Stimulated activated CD4-positive, alpha-beta T cell treated with anti-CD3 and anti-CD28 coated beads, Interleukin-4, amount 100 ng/mL, for 1 hour (primary cell): ENCODE measurements at places on chromosomes 3 and 15.

GRCh38 chr3:38658841-38659240, 9.4 kb upstream of the SCN5A start:
- no peak for DNase-seq

DNA sequence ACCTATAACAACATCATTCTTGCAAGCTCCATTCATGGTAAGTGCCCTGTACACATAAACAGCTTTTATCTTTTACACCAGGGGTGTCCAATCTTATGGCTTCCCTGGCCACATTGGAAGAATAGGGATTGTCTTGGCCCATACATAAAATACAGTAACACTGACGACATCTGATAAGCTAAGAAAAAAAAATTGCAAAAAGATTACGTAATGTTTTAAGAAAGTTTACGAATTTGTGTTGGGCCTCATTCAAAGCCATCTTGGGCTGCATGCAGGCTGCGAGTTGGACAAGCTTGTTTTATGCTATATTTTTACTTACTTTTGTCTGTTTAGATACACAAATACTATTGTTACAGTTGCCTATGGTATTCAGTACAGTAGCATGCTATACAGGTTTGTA, 31.6 kb downstream of the ZNF654 start:
- DNase-seq, result no peak

GRCh38 chr3:159620281-159620680, 368.4 kb upstream of the IL12A start:
- DNase-seq, result no peak

GRCh38 chr3:66493458-66494099, 7.2 kb downstream of the LRIG1 start:
- DNase-seq, result no peak

DNA sequence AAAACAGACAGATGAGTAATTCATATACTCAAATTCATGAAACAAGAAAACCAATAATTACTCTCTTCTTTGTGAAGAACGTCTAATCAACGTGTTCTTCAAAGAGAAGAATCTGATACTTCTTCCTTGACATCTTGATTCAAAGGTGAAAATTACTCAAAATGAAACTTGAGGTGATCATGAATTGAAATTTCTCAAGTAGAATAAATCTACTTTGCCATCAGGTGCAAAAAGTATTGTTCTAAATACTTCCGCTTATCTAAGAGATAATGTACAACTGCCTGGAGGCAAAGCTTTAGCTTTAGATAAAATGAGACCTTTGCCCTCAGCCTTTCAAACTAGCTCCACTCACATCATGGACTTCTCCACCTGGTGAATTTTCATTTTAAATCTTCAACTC, 13.9 kb upstream of the XXYLT1 start:
- DNase-seq, result no peak

DNA sequence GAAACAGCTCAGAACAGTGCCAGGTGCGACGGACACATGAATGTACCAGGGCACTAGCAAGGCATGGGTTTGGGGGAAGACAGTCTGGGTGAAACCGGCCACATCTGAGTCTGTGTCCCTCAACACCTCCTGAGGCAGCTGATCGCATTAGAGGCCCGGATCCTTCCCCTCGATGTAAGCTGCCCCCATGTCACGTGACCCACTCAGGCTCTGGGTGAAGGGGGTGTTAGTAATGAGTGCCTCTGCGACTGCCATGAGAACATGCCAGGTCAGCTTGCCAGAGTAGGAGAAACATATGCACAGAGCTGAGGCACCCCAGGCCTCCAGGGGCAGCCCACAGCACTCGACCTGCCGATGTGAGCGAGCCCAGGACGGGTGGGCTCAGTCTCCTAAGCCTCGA, 29.7 kb downstream of the PRR23E start:
- DNase-seq, result no peak

GRCh38 chr3:58613236-58614132, 36.3 kb upstream of the FAM107A start:
- DNase-seq, result no peak

DNA sequence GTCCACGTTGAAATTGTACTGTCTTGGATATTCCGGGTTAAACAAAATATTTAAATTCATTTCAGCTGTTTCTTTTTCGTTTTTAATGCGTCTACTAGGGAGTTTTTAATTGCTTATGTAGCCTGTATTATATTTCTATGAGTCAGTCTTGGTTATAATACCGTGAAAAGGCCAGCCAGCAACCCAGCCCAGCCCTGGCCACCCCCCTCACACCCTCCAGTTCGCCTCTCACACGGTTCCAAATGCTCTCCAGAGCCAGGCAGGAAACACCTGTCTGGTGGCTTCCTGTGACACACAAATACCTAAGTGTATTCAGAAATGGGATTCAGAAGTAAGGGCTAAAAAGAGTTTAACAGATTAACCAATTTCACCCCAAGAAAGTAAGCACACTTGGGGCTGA, 4.4 kb downstream of the SH3BP5 start:
- peak; percentile 28 for DNase-seq

GRCh38 chr15:70202756-70203155, 105.0 kb upstream of the TLE3 start:
- DNase-seq, result no peak

DNA sequence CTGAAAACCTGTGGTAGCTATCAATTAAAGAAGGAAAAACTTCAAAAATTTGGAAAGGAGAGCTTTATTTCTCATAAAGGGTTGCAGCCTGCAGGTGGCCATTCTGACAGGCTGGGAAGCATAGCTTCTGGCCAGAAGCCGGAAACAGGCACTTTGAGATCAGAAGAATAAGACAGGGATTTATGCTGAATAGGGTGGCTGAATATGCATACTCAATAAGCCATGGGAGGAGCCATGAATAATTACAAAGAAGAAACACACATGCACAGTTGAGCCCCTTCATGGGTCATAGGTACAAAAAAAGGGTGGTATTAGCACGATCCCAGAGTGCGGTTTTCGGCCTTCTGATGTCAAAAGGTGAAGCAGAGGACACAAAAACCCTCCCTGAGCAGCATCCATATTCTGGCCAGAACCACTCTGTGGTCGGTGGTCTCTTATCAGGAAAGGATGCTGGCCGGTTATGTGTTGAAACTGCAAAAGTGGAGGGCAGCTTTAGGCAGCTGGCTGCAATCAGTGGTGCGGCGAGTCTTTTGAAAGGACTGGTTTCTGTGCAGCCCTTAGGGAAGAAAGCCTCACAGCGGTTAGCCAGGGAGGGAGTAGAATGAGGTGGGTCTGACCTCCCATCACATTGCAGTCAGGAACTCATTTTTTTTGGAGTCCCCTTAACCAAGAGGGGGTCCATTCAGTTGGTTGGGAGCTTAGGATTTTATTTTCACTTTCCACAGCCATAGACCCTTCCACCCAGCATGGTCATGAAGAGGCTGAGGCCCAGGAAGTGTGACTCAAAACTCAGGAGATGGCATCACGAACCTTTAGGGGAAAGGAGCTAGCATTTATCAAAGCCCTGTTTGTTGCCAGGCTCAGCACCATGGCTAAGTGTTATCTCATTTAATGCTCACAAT, 34.7 kb upstream of the CCDC174 start:
- no peak for DNase-seq

GRCh38 chr3:196519718-196520082, 4.6 kb upstream of the SMCO1 start:
- DNase-seq, result peak; percentile 45

- no peak for DNase-seq
These were observed 408.5 kb downstream of the ERC2 start for GRCh38 chr3:56059731-56060130.

DNA sequence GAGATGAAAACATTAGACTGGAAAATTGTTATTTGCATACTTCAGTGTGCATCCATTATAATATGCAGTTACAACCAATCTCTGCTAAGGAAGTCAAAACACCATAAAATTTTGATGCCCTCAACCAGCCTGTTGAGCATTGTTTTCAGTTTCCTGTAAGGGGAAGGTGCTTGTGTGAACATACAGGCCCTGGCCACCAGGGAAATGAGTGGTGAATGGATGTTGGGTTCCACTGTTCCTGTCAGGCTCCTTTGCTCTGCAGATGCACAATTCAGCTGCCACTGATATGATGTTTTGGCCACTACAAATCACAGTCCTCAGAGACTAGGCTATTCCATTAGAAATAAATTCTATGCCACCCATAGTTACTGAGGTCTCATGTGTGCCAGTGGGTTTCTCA, 184.6 kb downstream of the SYNPR start:
- no peak for DNase-seq

GRCh38 chr3:177606891-177607290, 409.6 kb upstream of the TBL1XR1 start:
- DNase-seq, result no peak

GRCh38 chr3:42655331-42655888, 1.9 kb downstream of the ZBTB47 start:
- no peak for DNase-seq

- no peak for DNase-seq
These were observed 318.6 kb upstream of the LRRFIP2 start for GRCh38 chr3:37492977-37493471.

GRCh38 chr3:181933052-181933618, 221.4 kb downstream of the SOX2 start:
- DNase-seq, result no peak

DNA sequence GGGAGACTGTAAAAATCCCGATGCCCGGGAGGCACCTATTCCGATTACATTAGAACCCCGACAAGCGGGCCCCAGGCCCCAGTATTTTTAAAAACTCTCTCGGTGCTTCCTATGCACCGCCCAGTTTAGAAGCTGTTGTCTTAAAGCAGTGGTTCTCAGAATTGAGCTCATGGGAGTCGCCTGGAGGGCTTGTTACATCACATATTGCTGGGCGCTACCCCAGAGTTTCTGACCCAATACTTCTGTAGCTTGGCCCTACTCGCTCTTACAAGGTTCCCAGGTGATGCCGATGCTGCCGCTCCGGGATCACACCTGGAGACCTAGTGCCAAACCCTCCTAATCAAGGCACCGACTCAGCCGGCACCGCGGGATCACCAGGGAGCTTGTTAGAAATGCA, 35.2 kb downstream of the CPN2 start:
- DNase-seq, result no peak

DNA sequence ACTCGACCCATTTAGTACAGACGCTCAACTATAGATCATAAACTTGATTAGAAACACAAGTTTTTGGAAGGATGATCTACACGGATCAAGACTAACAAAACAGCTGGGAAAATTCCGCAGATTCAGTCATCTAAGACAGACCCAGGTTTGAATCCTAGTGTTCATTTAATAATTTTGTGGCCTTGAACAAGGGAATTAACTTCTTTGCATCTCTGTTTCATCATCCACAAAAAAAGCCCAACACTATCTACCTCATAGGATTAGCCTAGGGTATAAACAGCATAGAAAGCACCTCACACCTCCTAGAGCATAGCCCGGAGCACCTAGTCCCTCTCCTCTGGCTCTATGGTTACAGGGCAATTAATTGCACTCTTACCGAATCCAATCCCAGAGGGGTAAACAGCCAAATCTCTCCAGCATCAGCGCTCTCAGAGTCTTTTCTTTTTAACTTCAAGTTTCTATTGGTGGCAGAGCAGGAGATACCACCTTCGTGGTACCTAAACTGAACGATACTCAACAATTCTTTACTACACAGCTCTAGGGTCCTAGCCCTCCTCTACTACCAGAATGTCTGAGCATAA, 3.5 kb downstream of the TBL1XR1 start:
- DNase-seq, result no peak

DNA sequence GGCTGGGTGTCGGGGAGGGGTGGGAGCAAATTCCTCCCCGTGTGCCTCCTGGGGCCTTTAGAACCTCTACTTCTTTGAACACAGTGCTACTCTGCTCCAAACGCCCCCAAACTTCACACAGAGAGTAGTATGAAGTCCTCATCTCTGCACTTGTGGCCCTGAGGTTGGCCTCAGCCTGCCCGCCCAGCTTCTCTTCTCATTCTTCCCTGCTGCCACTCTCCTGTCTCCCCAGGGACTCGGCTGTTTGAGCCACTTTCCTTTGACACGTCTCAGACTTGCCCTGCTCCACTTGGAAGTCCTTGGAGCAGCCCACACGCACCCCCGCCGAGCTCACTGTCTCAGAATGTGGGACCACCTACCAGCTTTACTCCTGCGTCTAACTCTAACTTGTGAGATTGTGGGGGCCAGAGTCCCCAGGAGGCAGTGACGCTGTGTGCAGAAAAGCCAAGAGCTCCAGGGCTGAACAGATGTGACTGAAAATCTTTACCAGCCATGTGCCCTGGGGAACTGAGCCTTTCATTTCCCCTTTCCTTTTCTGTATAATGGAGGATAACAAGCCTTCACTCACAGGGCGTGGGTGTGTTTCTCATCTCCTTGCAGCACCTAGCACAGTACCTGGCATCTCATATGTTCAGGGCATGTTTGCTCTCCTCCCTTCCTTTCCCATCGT, 233.6 kb upstream of the CTDSPL start:
- no peak for DNase-seq

DNA sequence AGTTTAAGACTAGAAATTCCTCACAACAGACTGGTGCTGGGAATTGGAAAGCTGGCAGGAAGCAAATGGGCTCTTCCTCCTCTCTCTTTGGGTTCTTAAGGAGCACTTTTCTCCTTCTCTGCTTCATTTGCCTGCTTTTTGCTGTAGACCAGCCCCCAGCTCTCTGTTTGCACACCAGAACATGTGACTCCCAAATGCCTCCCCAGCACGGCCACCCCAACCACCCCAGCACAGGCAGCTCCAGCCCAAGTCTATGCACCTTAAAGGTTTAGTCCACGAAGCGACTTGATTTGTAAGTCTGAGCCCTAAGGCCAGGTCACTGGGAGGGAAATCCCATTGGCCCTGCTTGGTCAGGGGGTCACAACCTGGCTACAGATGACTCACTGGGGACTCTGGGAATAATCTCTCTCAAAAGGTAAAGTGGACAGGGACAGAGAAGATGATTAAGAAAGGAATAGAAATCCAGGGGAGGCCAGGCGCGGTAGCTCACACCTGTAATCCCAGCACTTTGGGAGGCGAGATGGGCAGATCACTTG, 377.8 kb upstream of the PROK2 start:
- DNase-seq, result no peak

GRCh38 chr15:46489276-46489675, 854.4 kb downstream of the SQOR start:
- DNase-seq, result no peak

DNA sequence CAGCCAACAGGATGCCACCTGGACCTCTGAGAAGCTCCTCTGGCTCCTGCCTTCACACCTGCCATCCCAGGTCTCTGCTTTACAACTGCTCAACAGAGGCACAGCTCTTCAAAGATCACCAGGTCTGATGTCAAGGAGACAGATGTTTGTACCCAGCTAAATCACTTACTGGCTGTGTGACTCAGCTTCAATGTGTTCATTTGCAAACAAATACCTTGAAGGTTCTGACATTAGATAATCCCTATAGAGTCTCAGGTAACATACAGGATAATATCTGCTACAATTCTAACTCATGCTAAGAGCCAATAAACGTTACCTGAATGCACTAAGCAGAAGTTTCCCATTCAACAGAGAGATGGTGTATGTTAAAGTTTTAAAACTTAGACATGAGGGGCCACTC, 163.4 kb upstream of the IGF1R start:
- no peak for DNase-seq

DNA sequence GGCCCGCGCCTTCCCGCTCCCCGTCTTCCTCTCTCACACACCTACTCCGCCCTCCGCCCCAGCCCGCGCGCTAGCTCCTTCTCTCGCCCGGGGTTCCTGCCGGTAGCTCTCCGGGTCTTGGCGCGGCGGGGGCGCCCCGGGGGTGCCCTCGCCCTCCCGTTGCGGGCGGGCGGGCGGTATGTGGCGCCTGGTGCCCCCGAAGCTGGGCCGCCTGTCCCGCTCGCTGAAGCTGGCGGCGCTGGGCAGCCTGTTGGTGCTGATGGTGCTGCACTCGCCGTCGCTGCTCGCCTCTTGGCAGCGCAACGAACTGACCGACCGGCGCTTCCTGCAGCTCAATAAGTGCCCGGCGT, 507 bp downstream of the DIPK2A start:
- no peak for DNase-seq

- DNase-seq, result no peak
These were observed 43.1 kb downstream of the FAM3D start for GRCh38 chr3:58623478-58623877.

- DNase-seq, result no peak
These were observed 76.0 kb downstream of the PTPRG start for GRCh38 chr3:61637088-61638051.
